ENCODE measurements at places on chromosomes 6 and 20. TPM values are rescaled to one million over a fixed set of nuclear protein-coding genes. Genes with fewer than 3 reads are reported as not detected.

The BHLHE23 gene
- total RNA-seq, result not detected

The HRH3 gene
- total RNA-seq, result not detected

The SLC35A1 gene
- 10.8 TPM for total RNA-seq

The PRL gene
- total RNA-seq, result not detected

The VSTM2L gene
- total RNA-seq, result 0.30 TPM

The DPPA5 gene
- not detected for total RNA-seq

The GSTA2 gene
- not detected for total RNA-seq

The FAM83D gene
- 18.4 TPM for total RNA-seq

The BTN1A1 gene
- total RNA-seq, result not detected

The FBXO30 gene
- 5.6 TPM for total RNA-seq

The HLA-DQA1 gene
- not detected for total RNA-seq

The SMOC2 gene
- not detected for total RNA-seq

The NR2E1 gene
- not detected for total RNA-seq

The SS18L1 gene
- total RNA-seq, result 21.7 TPM

The KCNQ2 gene
- total RNA-seq, result 0.33 TPM

The SLC25A27 gene
- 1.9 TPM for total RNA-seq

The ZC3H12D gene
- total RNA-seq, result 186 TPM

The COL9A3 gene
- not detected for total RNA-seq

The PTPRK gene
- total RNA-seq, result 3.2 TPM

The ZNF343 gene
- 13.7 TPM for total RNA-seq
